Umbilical cord (tissue), 2 donors: ENCODE measurements at places on chromosomes 16 and 17. TPM values are rescaled to one million over a fixed set of nuclear protein-coding genes. Genes with fewer than 3 reads are reported as not detected.

The G6PC1 gene
- total RNA-seq = not detected

GRCh38 chr17:1995907-1996799, 29.0 kb downstream of the RTN4RL1 start:
- peak; percentile 59 for DNase-seq

DNA sequence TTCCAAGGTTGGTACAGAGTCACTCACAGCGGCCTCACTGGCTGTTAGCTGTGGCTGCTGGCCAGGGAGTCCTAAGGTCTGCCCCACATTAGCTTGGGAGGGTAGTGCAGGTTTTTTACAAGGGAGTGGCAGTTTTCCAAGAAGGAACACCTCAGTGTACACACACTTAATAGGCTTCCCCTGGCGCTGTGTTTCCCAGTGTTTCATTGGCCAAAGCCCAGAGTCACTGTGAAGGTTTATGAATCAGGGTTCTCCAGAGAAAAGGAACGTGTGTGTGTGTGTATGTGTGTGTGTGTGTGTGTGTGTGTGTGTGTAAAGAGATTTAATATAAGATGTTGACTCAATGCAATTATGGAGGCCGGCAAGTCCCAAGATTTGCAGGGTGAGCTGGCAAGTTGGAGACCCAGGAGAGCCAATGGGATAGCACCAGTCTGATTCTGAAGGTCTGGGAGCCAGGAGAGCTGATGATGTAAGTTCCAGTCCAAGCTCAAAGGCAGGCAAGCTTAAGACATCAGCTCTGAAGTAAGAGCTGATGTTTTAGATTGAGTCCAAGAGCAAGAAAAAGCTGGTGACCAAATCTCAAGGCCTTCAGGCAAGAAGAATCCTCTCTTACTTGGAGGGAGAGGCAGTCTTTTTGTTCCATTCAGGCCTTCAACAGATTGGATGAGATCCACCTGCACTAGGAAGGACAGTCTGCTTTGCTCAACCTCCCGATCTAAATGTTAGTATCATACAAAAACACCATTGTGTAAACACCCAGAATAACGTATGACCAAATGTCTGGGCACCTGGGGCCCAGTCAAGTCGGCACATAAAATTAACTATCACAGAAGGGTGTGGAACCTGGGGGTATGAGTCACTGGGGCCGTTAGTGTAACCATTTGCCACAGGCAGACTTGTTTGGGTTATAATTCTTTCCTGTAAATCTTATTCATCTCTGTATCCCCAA, 206.8 kb downstream of the PRKCA start:
- no peak for DNase-seq

- DNase-seq = peak; percentile 24
Observed at GRCh38 chr17:41347869-41348760, 2.5 kb downstream of the KRT33A start.

GRCh38 chr16:50323335-50324011, 45.3 kb downstream of the BRD7 start:
- DNase-seq = peak; percentile 25

GRCh38 chr17:40839194-40839593, 16.8 kb upstream of the KRT10 start:
- no peak for DNase-seq

The RPL13 gene
- 2,788 TPM for total RNA-seq

DNA sequence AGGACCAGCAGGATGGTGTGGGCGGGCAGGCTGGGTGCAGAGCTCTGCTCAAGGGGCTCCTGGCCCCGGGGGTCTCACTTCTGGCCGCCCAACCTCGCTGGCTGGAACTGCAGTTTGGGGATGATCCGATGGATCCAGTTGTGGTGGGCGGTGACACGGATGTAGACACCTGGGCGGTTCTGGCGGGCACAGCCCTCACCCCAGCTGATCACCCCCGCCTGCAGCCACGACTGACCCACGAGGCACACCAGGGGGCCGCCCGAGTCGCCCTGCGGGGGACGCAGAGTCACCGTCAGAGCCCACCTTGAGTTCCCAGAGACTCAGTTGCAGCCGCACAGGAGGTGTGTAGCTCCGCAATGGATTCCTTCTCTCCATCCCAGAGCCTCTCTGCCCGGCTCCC, 7.5 kb downstream of the PRSS27 start:
- DNase-seq = no peak

The PIK3R6 gene
- total RNA-seq = 0.48 TPM

DNA sequence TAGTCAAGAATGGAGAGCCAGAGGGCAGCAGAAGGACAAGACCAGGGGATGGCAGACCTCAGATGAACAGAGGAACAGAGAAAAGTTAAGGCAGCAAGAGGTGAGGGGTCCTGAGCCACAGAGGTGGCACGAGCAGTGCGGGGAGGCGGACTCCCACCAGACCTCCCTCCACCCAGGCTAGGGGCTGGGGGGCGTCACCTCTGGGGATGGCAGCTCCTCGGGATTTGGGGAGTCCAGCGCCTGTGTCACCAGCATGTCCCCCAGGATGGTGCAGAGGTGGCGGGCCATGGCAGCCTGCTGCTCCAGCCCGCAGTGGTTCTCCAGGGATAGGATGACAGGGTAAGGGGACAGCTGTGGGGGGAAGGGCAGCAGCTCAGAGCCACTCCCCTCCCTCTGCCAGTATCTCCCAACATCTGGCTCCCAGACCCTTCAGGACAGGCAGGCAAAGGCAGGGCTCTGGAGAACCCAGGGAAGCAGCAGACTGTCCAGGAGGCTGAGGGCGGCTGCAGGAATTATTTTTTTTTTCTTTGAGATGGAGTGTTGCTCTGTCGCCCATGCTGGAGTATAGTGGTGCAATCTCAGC, 15.8 kb downstream of the PLCD3 start:
- no peak for DNase-seq

The ACACA gene
- 16.1 TPM for total RNA-seq

The ZNF385C gene
- 1.2 TPM for total RNA-seq

DNA sequence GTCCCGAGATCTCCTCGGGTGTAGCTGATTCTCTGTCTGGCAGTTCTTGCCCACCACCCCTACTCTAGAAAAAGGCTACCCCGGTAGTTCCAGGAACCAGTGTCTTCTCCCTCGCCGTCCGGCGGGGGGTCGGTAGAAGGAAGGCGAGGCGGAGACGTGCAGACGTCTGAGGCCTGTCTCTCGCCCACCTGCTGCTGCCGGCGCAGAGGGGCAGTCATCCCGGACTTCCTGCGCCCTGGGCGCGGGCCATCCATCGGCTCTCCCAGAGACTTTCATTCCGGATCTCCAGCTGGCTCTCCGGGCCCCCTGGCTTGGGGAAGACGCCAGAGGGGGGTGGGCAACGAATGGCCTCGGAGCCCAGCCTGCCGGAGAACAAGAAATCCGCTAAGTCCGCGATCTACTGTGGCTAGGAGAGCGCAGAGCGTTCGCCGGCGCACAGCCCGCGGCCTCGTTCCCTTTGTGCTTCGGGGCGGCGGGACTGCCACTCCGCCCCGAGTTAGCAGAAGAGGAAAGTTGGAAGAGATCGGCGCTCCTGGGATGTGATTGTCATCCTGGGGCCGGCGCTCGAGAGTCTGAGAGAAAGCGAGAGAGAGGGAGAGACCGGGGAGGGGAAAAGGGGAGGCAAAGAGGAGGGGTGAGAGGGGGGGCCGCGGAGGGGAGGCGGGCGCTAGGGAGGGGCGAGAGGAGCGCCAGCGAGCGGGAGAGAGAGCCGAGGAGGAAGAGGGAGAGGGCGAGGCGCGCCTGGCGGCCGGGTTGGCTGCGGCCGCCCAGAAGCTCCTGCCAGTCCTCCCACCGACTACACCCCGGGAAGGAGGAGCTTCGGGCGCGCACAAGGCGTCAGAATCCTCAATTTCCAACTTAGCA, at the start of gene IRX5:
TSS of gene IRX5 (plus strand) at position 861 of the 864 bp plus-strand sequence. CDS start 334 bp downstream, outside the sequence.
- DNase-seq = peak; percentile 97

The RUNDC3A gene
- 17.3 TPM for total RNA-seq

GRCh38 chr16:21568502-21569189, 30.7 kb upstream of the METTL9 start:
- no peak for DNase-seq

DNA sequence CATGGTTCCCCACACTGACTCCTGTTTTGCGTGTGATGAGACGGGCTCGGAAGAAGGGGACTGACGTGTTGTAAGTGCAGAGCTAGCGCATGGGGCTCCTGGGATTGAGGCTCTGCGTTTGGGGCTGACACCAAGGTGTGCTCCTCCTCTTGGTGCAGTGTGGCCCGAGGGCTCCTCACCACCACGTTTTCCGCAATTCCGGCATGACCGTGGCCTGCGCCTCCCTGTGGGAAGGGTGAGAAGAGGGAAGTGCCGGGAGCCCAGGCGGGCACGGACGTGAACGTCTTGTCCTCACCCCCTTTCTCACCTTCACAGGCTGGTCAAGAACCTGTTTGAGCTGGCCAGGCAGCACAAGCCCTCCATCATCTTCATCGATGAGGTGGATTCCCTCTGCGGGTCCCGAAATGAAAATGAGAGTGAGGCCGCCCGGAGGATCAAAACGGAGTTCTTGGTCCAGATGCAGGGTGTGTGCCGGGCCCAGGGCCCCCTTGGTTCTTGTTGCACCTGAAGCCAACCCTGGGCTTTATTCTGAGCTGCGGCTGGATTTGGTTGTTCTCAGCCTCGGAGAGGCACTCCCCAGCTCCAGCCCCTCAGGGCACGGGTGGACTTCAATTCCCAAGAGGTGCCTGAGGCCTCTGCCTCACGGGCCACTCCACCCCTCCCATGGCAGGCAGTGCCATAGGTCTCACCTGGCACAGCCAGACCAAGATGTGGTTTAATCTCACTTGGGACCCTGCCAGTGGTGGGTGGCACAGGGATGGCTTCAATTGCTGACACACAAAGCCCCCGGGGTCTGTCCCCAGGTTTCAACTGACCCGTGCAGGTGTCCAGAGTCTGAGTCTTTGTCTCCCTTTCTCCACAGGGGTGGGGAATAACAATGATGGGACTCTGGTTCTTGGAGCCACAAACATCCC, 8.9 kb downstream of the VPS4A start:
- DNase-seq = no peak

- no peak for DNase-seq
Observed at GRCh38 chr16:48525201-48526057, 84.6 kb downstream of the N4BP1 start.

The C1QTNF8 gene
- total RNA-seq = not detected

GRCh38 chr16:74893541-74893940, 91.4 kb downstream of the WDR59 start:
- DNase-seq = no peak

The CCL13 gene
- total RNA-seq = not detected

DNA sequence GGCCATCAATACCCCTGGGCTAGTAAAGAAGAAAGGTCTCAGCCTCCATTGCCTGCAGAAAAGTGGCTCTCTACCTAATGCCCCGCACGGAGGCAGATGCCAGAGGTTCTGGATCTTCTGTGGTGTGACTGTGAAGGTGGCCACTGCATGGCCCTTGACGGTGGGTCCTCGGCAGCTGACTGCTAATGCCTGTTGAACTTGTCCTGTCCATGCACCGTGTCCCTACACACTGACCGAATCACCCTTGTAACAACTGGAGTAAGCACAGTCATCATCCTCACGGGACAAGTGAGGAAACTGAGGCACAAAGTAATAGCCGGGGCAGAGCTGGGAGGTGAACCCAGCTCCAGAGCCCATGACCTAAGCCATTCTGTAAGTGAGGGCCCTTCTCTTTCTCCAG, 48.8 kb downstream of the MYH11 start:
- no peak for DNase-seq

DNA sequence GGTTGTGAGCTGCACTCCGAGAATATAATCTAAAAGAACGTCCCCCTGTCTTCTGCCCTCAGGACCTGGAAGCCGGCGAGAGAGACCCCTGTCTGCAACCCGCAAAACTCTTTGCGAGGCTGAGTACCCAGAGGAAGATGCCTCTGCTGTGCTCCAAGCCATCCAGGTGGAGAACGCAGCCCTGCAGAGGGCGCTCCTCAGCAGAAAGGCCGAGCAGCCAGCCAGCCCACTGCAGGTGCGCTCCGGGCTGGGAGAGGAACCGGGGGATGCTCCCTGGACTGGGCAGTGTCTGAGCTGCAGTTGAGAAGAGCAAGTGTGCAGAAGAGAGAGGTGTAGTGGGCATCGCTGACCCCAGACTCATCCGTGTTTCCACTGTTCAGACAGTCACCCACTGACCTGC, 148.3 kb downstream of the KATNIP start:
- no peak for DNase-seq

DNA sequence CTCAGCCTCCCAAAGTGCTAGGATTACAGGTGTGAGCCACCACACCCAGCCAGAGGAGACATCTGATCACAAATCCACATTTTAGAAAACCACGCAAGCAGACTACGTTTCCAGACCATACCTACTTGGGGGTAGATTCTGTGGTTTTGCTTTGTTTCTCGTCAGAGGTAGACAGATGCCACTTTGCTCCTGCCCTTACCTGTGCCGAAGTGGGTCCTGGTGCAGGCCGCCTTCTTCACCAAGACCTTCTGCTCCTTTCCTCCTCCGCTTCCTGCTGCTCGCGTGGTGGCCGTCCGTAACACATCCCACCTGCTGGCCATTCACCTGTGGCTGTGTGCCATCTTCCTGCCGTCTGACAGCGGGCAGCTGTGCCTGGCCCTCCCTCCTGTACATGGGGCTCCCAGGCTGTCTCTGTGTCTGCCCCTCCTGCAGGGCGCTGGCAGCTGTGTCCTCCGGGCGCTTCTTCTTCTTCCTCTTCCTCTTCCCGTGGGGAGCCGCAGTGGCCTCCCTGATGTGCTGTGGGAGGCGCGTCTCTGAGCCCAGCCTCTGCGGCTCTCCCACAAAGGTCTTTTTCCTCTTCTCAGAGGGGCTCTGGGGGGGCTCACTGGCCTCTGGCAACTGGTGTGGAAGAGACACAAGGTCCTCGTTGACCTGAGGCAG, 21.2 kb upstream of the CYTH1 start:
- DNase-seq = no peak

- DNase-seq = no peak
Observed at GRCh38 chr17:49574323-49574781, 1.3 kb upstream of the NXPH3 start.

GRCh38 chr17:22703204-22703603, 1010.9 kb downstream of the KCNJ18 start:
- DNase-seq = no peak

GRCh38 chr17:57086069-57086930, 1.3 kb downstream of the AKAP1 start:
- DNase-seq = no peak

DNA sequence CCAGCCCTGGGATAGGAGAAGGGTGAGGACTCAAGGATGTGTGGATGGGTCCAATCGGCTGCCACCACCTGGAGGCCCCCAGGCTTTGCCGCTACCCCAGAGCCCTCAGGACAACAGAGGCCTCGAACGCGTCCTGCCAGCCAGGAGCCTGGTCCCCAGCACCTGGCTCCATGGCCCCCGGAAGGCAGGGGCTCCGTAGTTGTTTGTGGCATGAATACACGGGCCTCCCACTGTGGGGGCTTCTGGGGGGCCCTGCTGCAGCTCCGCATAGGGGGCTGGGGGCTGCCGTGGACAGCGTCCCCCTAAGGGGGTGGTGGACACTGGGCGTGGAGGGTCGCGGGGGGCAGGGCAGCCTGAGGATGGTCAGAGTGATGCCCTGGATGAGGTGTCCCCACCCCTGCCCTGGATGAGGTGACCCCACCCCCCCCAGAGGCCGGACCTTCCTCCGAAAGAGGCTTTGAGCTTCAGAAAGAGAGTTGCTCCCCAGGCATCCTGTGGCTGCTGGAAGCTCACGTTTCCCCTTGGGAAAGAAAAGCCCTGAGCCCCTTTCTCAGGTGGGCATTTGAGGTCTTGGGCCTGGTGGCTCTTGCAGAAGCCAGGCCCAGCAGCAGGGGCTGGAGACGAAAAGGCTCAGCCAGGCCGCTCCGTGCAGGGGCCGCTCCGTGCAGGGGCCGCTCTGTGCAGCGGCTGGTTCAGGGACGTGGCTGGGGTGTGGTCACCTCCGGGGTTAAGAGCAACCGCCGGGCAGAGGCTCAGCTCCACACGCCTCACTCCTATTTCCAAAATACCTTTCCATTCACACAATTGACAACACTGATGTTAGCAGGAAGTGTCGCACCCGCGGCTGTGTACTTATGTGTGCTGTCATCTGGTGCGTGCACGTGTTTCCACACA, 40.3 kb upstream of the GNG13 start:
- DNase-seq = no peak
